ENCODE measurements at places on chromosomes 6 and 20.

- DNase-seq = no peak
Observed at GRCh38 chr6:105651969-105652368, 249.1 kb upstream of the PREP start.

DNA sequence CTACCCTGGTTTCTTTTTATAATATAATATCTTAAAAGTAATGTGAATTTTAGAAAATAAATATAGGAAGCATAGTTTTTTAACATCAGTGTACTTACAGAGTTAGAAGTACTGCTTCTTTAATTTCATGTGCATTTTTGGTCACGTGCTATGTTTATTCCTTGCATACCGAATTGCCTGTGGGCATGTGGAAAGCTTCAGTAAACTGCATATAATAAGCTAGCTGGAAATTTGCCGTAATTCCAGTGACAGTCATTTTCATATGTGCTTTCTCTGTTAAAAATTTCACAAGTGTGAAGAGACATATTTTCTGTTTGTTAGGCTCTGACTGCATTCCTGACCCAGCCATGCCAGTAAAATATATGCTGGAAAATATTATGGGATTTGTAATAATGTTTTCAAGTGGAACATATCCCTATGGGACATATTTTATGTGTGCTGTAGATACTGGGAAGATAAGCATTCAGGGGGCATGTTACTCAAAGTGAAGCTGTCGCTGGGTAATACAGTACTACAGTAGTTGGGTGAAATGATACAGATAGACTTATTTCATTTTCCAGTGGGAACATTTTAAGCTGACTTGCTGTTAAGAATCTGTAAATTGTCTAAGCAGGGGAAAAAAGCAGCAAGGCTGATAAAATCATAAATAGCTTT lies 616.7 kb downstream of the FRK start:
- DNase-seq = no peak

- no peak for DNase-seq
Observed at GRCh38 chr20:61340157-61340556, 88.1 kb downstream of the CDH4 start.

- no peak for DNase-seq
Observed at GRCh38 chr6:36556281-36556680, 9.0 kb upstream of the STK38 start.

GRCh38 chr20:59771506-59772372 lies 161.7 kb downstream of the SYCP2 start:
- no peak for DNase-seq

- no peak for DNase-seq
Observed at GRCh38 chr20:8646716-8647115, 422.2 kb upstream of the PLCB4 start.

DNA sequence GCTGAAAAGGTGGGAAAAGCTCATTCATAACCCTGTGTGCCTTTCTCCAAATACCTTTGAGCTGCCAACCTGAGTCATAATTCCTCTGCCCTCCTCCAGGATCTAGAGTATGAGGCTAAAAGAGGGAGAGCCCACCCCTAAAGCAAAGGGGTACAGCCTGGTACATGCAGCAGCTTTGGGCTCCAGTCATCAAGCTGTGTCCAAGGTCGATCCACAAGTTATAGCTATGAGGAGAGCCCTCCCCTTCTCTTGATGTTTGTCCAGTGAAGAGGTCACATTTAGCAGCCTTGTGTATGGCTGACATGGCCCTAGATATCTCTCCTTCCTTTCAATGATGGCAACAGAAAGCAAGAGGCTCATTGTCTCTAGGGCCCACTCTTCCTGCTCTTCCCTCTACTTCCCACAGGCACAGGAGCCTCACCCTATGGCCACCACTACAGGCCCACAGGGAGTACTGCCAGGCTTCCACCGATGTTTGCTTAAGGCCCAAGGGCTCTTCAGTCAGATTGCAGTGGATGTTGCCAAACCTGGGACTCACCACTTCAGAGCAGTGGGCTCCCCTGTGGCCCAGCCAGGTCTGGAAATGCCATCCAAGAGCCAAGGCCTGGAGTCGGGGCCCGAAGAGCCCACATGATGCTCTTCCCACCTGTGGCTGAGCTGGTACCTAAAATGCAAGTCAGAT lies 176.8 kb downstream of the CD83 start:
- no peak for DNase-seq

DNA sequence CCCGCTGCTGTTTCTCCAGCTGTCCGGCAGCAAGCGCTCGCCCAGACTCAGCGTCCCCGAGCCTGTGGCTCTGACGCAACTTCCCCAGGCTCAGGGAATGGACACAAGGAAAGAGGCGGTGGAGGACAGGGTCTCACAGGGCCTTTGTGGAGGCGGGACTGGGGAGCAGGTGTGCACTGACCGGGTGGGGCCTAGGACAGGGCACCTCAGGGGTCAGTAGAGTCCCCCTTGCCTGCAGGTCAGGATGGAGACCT lies 20.0 kb downstream of the LAMA5 start:
- DNase-seq = no peak

Measured in ovary (tissue), 10 donors.